ENCODE measurements at places on chromosomes 3 and 15. TPM values are rescaled to one million over a fixed set of nuclear protein-coding genes. Genes with fewer than 3 reads are reported as not detected.

WNT5A gene
- total RNA-seq, result 9.8 TPM

HEG1 gene
- total RNA-seq, result 87.9 TPM

- DNase-seq, result no peak
- no peaks in the 10 kb centered on the region for H3K36me3 ChIP-seq
- peaks cover 53% of the 10 kb centered on the region for H3K4me1 ChIP-seq
- no peak overlapping the region for H3K4me3 ChIP-seq
- no peak overlapping the region for H3K27ac ChIP-seq
- no peaks in the 10 kb centered on the region for H3K27me3 ChIP-seq
Observed at GRCh38 chr3:112980080-112980479, 5.2 kb upstream of the CD200R1 start.

- no peak overlapping the region for H3K27ac ChIP-seq
- H3K4me1 ChIP-seq, result no peaks in the 10 kb centered on the region
- H3K4me3 ChIP-seq, result no peak overlapping the region
- no peak for DNase-seq
- H3K27me3 ChIP-seq, result no peaks in the 10 kb centered on the region
Observed at GRCh38 chr3:196660381-196661166, 21.1 kb downstream of the NRROS start.

DNA sequence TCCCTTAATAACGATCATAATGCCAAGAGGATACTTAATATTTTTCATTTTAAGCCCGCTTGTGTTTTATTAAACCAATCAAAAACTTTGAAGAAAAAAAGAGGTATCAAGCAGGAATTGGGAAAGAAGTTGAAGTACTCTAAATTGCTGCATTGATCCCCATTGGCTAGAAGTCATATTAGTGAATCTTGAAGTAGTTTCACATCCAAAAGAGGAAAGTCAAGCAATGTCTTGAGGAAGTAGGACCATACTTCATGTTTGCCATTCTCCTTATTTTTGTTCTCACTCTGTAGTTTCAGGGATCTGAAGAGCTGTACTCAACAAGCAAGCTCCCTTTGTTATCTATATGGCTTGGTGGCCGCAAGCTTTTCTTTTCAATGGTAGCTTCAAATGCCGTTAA, 2.2 kb downstream of the SCAANT1 start:
- no peak overlapping the region for H3K4me3 ChIP-seq
- no peaks in the 10 kb centered on the region for H3K36me3 ChIP-seq
- no peak for DNase-seq
- H3K27ac ChIP-seq, result no peak overlapping the region
- peaks cover 30% of the 10 kb centered on the region for H3K4me1 ChIP-seq
- no peaks in the 10 kb centered on the region for H3K27me3 ChIP-seq

Data from spleen (tissue), 13 donors.